ENCODE measurements at places on chromosomes 6 and 20.

GRCh38 chr6:46220352-46221221 lies 49.8 kb upstream of the ENPP5 start:
- DNase-seq = no peak

GRCh38 chr6:85490516-85491248 lies 40.8 kb downstream of the NT5E start:
- no peak for DNase-seq

- no peak for DNase-seq
Measured at GRCh38 chr20:22752324-22752723, 168.0 kb upstream of the FOXA2 start.

DNA sequence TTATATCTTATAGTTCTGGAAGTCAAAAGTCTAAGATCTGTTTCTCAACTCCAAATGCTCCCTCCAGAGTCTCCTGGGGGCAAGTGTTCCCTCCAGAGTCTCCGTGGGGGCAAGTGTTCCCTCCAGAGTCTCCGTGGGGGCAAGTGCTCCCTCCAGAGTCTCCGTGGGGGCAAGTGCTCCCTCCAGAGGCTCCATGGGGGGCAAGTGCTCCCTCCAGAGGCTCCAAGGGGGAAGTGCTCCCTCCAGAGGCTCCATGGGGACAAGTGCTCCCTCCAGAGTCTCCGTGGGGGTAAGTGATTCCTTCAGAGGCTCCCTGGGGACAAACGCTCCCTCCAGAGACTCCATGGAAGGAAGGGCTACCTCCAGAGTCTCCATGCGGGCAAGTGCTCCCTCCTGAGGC lies 34.0 kb upstream of the THBS2 start:
- DNase-seq = no peak
